KBM-7 (cell line): ENCODE measurements at places on chromosomes 12 and 14.

DNA sequence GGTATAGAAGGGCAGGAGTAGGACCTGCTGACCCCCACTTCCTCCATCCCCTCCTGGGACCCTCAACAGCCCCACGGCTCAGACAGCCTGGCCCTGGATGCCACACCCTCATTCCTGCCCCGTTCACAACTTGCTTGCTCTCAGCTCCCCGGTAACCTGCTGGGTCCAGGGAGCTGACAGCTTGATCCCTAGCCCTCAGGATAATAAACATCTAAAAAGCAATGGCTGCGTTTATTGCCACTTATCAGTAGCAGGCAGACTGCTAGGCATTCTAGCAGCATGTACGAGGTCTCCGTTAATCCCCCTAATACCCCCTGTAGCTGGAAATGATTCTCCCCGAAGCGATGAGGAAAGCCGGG is 24.3 kb upstream of the RPLP0 start:
- no peak for DNase-seq

- no peak for DNase-seq
These were observed 490.2 kb downstream of the NELL2 start for GRCh38 chr12:44385964-44386363.

DNA sequence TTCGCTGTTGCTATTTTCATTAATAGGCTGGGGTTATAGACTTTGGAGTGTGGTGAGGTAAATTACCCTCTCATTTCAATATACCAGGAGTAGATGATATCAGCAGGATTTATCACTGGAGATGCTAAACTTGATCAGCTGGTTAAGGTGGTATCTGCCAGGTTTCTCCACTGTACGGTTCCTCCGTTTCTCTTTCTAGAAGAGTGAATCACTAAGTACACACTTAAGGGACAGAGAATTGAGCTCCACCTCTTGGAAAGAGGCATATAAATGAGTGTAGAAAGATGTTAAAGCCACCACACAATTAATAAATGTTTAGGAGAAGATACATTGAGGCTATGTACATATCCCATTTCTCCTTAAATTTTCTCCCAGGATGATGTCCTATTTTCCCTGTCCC is 277.4 kb upstream of the GRIP1 start:
- DNase-seq = no peak

- DNase-seq = no peak
These were observed 2.4 kb upstream of the MANSC4 start for GRCh38 chr12:27782481-27782880.

GRCh38 chr14:86373886-86374285 is 843.9 kb downstream of the FLRT2 start:
- no peak for DNase-seq

GRCh38 chr14:50955373-50956043 is 11.2 kb upstream of the PYGL start:
- DNase-seq = peak; percentile 70

DNA sequence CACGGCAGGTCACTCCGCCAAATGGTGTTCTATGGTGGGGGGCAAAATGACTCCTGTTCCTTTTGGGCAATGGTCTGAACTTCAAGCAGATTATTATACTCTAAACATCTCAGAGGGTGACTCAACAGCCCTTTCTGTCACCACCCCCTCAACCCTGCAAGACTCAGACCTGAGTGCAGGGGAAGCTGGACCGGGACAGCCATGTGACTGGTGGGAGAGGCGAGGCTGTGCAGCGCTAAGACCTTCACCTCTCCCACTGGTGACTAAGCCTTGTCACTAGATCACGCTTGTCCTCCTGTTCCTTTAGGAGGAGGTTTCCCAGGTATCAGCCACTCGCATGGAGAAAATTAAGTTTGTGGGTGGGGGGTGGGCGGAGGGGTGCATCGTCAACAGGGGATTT is 67.1 kb upstream of the CCND2 start:
- no peak for DNase-seq

GRCh38 chr12:105862163-105862821 is 276.5 kb downstream of the NUAK1 start:
- no peak for DNase-seq

- no peak for DNase-seq
These were observed 115.7 kb downstream of the ANO6 start for GRCh38 chr12:45331552-45331951.

DNA sequence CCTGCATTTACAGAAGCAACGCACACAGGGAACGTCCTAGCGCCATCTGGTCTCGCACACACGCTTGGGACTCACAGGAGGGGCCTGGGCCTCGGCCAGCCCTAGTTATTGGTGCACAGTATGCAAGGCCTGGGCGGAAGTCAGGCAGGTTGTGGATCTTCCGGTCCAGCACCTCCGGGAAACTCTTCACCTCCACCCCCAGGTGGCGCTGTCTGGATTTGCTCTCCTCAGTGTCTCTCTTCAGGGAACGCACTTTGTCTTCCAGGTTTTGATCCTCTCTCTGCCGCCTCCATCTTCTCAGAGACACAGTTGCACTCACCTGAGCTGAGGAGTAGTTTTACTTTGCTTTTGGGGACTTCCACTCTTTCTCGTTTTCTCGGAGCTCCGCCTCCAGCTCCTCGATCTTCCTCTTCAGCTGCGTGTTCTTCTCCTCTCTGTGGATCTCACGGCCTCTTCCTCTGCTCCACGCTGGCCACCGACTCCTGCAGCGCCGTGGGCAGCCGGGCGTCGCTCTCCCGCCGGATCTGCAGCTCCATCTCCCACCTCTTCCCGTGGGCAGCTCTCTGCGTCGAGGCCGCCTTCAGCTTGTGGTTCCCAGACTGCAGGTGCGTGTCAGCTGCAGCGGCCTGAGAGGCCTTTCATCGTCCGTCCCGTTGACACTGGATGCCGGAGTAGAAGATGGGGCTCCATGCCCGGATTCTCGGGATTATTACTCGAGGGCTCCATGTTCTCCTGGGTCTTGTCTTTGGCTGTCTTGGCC is 933.8 kb downstream of the TMEM121 start:
- peak; percentile 38 for DNase-seq

- no peak for DNase-seq
These were observed 1.4 kb downstream of the GNS start for GRCh38 chr12:64757771-64758170.

GRCh38 chr12:131832321-131833231 is 4.4 kb downstream of the MMP17 start:
- DNase-seq = no peak

DNA sequence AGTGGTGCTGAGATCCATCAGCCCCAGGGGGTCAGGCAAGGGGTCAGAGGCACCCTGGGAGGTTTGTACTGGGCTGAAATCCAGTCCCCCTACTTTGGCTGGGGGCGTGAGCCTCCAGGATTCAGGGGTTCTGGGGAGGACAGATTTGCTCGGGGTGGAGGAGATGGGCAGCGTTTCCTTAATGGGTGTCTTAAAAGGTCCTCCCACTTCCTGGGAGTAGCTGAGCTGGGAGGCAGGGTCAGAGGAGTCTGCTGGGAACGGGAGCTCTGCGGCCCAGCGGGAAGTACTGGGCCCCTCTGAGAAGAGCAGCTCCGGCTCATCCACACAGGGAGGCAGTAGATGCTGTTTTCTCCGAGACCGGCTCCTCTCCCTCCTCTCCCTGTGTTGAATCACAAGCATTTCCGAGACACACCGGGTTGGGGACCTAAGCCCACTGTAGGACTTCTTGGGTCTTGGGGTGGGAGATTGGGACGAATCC is 2.1 kb upstream of the TEX52 start:
- DNase-seq = no peak

- no peak for DNase-seq
These were observed 21.3 kb downstream of the NAA25 start for GRCh38 chr12:112087055-112087850.

DNA sequence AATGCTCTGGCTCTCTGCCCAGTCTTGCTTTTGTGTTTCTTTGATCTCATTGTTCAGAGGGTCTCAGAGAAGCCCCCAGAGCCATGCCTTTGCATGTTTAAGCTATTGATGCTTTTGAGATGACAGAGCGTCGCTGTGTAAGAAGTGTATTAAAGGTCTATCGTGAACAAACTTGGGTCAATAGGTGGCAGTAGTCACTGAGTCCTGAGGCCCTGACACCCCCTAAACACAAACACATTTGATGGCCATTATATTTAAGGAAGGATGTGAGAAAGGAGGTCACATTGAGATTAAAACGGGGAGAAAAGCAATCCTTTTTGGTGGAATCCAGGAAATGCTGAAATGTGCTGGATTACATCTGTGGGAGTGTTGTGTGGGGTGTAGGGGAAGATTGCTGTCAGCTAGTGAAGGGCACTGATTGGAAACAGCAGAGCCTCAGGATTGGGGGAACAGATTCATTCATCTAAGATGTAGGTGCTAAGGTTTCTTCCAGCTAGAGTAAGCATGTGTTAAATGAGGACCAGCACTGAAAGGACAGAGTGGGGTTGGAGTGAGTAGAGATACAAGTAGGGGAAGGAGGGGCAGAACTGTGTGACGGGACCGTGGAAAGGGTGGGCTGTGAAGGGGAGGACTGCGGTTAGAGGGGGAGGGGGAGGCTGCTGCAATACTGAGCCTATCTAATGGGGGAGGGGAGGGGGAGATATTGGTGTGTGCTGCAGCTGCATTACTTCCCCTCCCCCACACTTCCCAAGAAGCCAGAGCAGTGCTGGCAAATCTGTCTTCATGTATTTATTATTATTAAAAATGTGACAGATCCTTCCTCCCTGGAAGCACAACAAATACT is 12.7 kb downstream of the NGDN start:
- no peak for DNase-seq
